HL-60 (cell line): ENCODE measurements at places on chromosomes 2 and 18.

DNA sequence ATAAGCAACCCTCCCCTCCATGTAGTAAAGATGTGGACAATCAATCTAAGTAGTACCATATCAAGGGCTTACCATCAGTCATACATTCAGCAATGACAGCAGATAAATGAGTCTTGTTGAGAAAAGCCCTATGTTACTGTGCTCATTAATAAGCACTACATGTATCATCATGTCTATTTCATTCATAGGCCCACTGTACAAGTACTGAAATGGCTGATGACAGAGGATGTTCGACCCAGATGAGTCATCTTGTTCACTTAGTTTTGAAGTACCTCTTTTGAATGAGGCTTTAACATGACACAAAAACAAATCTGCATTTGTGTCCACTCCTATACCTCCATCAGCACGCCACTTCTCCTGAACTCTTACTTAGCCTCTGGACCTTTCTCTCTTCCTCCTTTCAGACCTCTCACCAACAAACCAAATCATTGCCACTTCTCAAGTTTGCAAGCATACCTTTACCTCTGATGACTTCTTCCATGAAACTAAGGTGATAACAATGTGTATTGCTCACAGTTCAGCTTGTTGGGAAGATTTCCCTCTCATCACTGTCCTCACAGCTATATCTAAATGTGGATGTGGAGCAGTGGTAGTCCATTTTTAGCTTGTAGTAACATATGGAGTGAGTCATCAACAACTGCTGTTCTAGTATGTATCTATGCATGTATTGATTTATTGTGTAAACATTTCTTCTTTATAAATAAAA, 921.0 kb upstream of the SLC39A10 start:
- DNase-seq, result no peak

GRCh38 chr2:75033516-75033915, 75.1 kb downstream of the POLE4 start:
- no peak for DNase-seq

DNA sequence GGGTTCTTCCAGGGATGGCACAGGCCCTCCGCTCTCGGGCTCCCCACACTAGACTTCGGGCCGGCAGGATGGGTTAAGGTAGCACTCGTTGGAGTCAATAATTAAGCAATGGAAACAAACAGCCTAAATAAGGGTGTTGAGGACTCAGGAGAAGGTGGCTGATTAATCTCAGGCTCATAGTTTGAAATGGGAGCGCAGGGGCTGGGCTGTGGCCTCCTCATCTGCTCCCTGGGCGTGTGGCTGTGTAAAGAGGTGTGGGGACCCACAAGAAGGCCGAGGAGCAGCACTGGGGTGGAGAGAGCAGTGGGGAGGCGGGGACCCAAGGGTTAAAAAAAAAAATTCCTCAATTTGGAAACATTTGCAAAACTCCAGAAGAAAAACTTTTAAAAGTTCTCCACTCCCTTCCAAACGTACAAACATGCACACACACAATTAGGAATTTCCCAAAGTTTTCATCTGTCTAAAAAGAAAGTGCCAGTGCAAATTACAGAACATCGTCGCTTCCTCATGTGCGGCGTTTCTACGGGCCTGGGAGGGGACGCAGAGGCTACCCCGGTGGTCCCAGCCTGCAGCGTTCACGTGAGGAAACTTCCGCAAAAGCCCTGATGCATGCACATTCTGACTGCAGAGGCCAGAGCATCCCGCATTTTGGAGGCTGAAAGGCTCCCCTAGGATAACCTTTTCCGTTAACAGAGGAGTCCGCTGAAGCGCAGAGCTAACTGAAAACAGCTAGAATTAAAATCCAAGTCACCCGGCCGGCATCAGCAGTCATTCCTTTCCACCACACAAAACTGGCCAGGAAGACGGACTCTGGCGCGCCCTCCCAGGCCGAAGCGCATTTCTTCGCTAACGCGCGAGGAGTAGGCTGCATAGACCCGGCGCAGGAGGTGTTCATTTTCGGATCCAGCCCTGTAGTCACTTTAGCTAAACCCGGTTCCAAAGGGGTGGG, 1.0 kb upstream of the TUBB6 start:
- DNase-seq, result peak; percentile 22

DNA sequence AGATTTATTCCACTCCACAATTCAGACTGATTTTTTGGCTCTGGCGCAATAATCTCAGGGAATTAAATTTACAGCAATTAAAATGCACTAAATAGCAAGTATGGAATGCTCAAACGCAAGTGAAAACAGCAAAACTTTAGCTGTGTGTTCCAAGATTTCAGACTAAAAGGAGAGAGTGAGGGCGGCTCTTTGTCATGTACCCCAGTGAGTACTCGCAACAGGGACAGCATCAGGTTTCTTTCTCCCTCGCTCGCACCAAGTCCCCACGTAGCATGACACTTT, 1.1 kb downstream of the ROCK2 start:
- DNase-seq, result no peak

GRCh38 chr2:46719487-46719886, 196.1 kb downstream of the MCFD2 start:
- DNase-seq, result no peak

- DNase-seq, result no peak
Observed at GRCh38 chr2:239008004-239008403, 160.1 kb downstream of the TWIST2 start.
